ENCODE measurements at places on chromosomes 5 and 9.

- DNase-seq = peak; percentile 99
Observed at GRCh38 chr5:111829701-111830100, 72.7 kb upstream of the NREP start.

DNA sequence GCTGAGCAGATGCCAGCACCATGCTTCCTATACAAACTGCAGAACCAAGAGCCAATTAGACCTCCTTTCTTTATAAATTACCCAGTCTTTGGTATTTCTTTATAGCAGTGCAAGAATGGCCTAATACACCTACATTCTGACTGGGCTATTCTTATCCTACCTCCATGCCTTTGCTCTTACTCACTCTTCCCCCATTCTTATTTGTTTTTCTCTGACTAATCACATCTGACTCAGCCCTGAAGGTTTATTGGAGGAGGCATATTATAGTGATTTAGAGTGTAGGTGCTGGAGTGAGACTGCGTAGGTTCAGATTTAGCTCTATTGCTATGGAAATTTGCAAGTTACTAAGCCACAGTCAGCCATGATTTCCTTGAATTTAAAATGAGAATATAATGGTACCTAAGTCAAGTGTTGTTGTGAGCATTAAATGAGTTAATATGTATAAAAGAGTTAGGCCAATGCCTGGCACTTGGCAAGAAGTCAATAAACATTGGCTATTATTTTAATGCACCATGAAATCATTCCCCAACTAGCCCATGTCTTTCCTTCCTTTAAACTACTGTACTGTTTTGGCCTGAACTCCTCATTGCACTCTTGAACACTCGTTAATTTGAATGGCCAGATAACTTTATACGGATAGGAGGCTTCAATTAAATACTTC, 531.2 kb upstream of the ZNF608 start:
- peak; percentile 91 for DNase-seq

GRCh38 chr9:109593612-109594011, 95.5 kb upstream of the PTPN3 start:
- no peak for DNase-seq

- DNase-seq = peak; percentile 70
Observed at GRCh38 chr9:3040761-3041160, 196.9 kb upstream of the PUM3 start.

GRCh38 chr5:112217843-112218579, 201.1 kb downstream of the EPB41L4A start:
- no peak for DNase-seq

DNA sequence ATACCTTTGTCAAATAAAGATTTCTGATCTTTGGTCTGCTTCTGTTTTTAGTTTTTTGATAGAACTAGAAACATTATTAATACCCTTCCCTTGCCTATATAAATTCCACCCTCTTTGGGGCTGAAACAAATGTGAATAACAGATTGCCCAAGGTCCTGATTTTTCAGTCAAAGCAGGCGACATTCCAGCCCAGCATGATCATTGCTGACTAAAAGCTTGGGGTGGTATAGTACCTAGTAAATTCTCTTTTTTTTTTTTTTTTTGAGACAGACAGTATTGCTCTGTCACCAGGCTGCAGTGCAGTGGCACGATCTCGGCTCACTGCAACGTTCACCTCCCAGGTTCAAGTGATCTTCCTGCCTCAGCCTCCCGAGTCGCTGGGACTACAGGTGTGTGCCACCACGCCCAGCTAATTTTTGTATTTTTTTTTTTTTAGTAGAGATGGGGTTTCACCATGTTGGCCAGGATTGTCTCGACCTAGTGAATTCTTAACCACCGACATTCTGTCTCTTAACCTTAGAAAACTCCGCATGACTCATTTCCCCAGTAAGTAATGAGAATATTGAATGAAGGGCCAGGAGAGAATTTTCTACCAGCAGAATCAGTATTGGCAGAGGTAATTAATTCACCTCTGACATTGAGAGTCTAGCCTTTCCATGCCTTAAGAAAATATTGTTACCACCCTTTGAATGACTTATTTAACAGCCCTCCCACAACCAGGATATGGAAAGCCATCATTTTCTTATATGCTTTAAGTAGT, 226.4 kb downstream of the GNA14 start:
- DNase-seq = peak; percentile 24

GRCh38 chr5:76688212-76688611, 27.7 kb upstream of the F2R start:
- no peak for DNase-seq

GRCh38 chr5:148739023-148739422, 84.7 kb upstream of the HTR4 start:
- no peak for DNase-seq

DNA sequence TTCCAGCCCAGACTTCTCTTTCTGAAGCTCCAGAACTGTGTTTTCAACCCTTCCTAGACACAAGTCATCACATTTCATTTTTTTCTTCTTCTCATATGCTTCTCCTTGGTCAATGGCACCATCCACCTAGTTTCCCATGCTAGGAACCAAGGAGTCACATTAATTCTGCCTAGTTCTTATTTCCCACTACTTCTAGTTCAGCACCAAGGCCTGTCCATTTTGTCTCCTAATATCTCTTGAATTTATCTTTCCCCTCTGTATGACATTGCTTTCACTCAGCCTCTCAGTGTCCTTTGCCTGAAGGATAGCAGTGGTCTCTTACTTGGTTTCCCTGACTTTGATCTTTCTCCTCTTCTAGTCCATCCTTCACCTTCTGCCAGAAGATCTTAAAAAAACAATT, 38.8 kb downstream of the ARHGEF28 start:
- no peak for DNase-seq

DNA sequence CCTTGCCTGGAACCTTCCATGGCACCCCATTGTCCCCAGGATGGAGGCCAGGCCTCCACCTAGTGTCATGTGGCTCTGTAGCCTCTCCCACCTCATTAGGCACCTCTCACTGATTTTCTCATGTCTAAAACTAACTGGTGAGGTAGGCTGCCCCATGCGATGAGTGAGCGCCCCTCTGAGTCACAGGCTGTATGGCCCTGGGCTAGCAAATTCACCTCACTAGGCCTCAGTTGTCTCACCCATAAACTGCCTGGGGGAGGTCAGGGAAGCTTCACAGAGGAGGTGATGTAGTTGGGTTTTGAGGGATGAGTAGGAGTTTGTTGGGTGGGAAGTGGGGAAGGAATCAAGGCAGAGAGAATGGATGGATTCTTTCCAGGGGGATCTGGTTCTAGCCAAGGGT, 8.8 kb downstream of the RXRA start:
- DNase-seq = peak; percentile 42

Measured in fibroblast of skin of back (primary cell).